Cardiac fibroblast (primary cell): ENCODE measurements at places on chromosomes 2 and 18.

- no peak for DNase-seq
Observed at GRCh38 chr2:105750735-105751134, 6.0 kb downstream of the NCK2 start.

GRCh38 chr18:58547864-58548263, 81.0 kb downstream of the ALPK2 start:
- DNase-seq: no peak

DNA sequence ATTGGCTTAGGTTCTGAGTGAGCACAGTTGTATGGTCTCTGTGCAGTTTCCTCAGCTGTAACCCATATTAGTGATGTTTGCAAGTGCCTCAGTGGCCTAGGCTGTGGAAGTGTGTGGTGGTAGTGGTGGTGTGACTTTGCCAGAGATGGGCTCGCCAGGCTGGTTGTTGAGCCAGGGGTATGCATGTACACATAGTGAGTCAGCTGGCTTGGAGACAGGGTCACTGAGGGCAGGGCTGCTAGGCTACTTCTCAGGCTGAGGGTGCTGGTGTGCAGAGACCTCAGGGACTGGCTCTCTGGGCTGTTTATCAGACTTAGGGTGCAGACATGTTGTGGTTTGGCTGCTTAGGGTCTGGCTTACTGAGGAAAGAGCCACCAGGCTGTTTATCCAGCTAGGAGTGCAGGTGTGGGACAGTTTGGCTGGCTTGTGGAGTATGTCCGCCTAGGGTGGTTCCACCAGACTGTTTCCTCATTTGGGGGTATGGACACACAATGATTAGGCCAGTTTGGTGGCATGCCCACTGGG, 15.0 kb downstream of the APLF start:
- DNase-seq: no peak

DNA sequence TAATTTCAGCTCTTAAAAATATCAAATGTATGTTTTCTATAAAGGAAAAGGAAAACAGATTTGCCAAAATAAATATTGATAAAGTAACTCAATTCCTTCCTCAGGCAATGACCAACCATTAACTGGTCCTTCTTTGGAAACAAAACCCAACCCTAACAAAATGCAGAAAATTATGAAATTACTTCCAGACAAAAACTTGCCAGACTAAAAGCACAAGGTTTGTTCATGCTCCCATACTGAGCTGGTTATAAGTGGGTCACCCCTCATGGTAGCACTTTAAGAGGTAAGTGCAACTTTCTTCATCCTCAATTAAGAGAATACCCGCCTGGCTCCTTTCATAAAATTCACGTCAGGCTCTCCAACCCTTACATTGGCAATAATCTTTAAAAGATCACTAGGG, 31.1 kb upstream of the TTC32 start:
- DNase-seq: no peak

GRCh38 chr18:13501891-13502290, 224.5 kb downstream of the FAM210A start:
- DNase-seq: no peak

DNA sequence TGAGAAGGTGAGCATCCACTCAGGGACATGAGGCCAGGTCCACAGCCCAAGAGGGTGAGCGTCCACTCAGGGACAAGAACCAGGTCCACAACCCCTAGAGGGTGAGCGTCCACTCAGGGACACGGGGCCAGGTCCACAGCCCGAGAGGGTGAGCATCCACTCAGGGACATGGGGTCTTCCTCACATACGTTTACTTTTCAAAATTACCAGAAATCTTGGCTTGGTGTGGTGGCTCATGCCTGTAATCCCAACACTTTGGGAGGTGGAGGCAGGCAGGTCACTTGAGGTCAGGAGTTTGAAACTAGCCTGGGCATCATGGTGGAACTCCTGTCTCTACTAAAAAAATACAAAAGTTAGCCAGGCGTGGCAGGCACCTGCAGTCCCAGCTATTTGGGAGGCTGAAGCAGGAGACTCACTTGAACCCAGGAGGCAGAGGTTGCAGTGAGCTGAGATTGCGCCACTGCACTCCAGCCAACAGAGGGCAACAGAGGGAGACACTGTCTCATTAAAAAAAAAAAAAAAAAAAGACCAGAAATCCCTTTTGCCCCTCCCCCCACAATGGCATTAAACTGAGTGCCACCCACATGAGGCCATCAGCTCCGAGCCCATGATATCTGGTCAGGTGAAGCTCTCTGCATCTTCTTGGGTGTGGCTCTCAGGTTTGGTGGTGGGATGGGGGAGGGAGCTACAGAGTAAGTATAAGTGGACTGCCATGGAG, 9.0 kb upstream of the MBP start:
- DNase-seq: no peak

DNA sequence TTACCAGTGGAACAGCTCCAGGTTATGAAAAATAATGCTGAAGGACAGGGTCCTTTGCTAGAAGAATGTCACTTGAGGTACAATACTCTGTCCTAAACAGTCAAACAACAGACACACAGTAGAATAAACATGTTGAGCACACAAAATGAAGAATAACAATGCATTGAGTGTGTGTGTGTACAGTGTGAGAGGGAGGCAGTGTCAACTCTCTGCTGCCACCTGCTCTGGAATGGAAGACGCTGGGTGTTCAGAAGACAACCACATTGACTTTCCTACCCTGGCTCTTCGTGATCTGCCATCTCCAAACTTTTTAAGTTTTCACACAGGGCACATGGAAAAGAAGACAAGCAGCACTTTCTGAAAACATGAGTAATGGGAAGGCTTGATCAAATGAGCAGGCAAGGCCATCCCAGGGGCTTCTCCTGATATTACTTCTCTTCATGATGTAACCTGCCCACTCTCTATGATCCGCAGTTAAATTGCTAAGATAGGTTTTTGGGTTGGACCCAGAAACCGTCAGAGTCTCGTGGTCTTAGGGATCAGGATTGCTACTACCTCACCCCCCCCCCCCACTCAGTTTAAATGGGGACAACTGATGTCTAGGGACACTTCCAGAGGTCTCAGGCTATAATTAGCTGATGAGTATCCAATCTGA, 533.2 kb upstream of the TNP1 start:
- DNase-seq: no peak

- no peak for DNase-seq
Observed at GRCh38 chr2:38565333-38565732, 37.4 kb downstream of the HNRNPLL start.

DNA sequence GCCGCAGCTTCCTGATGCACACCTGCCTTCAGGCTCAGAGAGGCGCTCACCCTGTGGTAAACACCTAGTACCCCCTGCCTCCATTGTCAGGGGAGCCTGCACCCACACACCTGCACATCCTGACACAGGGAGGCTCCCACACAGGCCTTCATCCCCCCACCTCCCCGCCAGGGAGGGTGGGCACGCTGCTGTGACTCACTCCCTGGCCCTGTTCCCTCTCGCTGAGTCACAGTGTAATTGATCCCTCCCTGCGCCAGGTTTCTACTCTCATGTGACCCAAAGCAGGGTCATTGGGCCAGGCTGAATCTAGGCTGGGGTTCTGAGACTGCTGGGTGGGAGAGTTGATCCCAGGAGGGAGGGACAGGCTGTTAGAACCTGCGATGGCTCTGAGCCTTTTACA, 8.5 kb upstream of the CELF4 start:
- peak; percentile 13 for DNase-seq

DNA sequence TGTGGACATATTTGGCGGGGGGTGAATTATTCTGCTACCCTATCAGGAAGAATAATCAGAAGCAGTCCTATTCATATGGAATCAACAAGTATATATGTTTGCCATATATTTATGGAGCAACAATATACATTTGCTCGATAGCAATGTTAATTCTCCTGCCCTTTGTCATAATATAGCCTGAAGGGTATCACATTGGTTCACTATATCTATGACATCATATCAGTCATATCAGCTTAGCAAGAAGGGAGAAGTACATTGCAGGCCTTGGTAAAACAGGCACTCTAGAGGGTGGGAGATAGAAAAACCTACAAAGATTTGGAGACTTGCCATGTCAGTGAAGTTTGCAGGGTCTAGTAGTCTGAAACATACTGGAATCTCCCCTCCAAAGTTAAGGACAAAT, 128.4 kb downstream of the ATL2 start:
- DNase-seq: no peak

GRCh38 chr2:232484628-232485347, 2.8 kb downstream of the ECEL1 start:
- no peak for DNase-seq

GRCh38 chr2:190615555-190616200, 33.2 kb upstream of the NAB1 start:
- DNase-seq: no peak

GRCh38 chr2:234863043-234863934, 88.5 kb upstream of the SH3BP4 start:
- peak; percentile 79 for DNase-seq

DNA sequence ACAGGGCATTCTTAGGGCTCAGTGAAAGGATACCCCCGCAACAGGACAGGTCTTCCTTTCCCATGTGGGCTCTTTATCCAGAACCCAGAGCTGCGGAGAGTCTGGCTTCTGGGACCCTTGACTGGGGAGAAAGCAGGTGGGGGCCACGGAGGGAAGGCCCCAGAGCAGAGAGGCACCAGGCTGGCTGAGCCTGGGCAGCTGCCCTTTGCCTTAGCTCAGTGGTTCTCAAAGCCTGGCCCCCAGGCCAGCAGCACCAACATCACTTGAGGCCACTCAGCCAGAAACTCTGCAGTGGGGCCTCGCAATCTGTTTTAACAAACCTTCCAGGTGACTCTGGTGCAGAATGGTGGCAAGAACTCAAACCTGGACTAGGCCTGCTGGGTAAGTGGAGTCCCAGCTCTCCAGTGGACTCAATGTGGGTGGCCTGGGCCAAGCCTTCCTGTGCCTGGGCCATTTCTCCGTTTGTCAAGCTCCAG, 1.6 kb upstream of the TMEM37 start:
- DNase-seq: no peak
